Transverse colon (tissue), 4 donors: ENCODE measurements at places on chromosomes 4 and X. TPM values are rescaled to one million over a fixed set of nuclear protein-coding genes. Genes with fewer than 3 reads are reported as not detected.

GRCh38 chr4:11489453-11490083 lies 60.9 kb upstream of the HS3ST1 start:
- H3K27me3 ChIP-seq: no peaks in the 10 kb centered on the region
- no peak overlapping the region for H3K27ac ChIP-seq
- no peak overlapping the region for H3K4me3 ChIP-seq
- H3K4me1 ChIP-seq: peaks cover 6% of the 10 kb centered on the region
- no peak for DNase-seq

DNA sequence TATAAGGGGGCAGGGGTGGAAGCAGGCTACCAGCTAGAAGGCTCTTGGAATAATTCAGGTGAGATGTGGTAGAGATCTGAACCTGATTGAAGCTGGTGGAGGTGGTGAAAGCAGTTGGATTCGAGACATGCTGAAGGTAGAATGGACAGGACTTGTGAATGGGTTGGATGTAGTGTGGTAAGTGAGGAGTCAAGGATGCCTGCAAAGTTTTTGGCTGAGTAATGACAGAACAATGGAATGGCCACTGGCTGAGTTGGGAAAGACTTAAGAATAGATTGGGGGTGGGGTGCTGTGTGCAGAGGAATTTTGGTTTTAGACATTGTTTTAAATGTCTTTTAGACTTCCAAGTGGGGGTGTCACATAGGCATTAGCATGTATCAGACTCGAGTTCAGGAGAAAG lies 33.5 kb downstream of the HPF1 start:
- no peaks in the 10 kb centered on the region for H3K4me1 ChIP-seq
- H3K36me3 ChIP-seq: peaks cover 10% of the 10 kb centered on the region
- no peaks in the 10 kb centered on the region for H3K27me3 ChIP-seq
- no peak for DNase-seq
- H3K4me3 ChIP-seq: no peak overlapping the region

DNA sequence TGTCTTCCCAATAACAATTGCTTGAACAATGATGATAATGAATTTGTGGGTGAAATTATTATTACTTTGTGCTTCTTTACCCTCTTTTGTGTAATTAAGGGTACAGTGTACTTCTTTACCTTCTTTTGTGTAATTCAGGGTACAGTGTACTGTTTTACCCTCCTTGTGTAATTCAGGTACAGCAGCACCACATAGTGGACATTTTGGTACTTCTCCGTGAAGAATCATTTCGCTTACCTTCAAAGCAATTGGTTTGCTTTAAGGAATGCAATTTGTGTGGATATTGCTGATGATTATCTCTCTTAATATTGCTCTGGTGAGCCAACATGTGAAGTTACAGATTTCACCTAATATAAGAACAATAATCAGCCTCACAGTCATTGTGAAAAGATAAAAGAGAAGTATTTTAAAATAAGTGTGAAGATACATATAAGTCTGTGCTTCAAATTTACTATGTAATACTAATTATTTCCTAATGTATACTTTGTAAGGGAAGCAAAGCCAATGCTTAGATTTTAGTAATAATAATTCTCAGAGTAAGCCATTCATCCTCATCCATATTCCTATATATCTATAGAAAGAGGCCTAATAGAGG lies 27.2 kb upstream of the SEC24B start:
- H3K36me3 ChIP-seq: no peaks in the 10 kb centered on the region
- H3K27ac ChIP-seq: no peak overlapping the region
- no peaks in the 10 kb centered on the region for H3K27me3 ChIP-seq
- DNase-seq: no peak

DNA sequence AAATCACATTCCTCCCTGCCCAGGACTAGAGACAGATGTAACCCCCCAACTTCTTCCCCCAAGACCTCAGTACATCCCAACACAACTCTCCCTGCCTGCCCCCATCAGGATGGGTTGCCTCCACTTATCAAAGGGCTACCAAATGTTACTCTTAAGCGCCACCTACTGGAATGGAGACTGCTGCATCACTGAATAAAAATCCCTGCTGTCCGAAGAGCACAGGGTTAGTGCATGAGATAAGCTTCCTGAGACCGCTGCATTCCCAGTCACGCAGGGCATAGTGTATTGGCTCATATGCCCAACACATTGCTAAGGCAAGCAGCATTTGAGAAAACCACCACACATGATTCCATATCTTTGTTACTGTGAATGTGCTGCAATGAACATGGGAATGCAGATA lies 544.5 kb downstream of the PPP4R3C start:
- DNase-seq: no peak
- H3K4me3 ChIP-seq: no peak overlapping the region
- no peak overlapping the region for H3K27ac ChIP-seq
- H3K36me3 ChIP-seq: no peaks in the 10 kb centered on the region

DNA sequence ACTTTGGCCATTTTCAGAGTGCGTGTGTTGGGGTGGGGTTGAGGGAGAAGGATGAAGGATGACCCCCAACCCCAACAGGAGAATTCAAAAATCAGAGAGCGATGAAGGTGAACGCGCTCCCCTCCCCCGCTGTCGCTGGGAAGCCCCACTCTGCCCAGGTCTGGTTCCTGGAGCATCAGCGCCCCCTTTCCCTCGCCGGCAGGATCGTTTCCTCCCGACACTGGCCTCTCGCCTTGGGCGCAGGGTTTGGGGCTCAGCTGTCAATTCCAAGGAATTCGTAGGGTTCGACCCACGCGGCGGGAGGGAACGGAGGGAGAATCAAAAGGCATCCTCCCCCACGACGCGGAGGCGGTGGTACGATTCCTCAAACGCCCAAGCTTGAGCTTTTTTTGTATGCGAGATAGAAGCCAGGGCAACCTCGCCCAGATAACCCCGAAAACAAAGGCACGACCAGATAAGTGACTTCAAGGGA lies 1.0 kb upstream of the PDGFRA start:
- DNase-seq: peak; percentile 68
- no peak overlapping the region for H3K4me3 ChIP-seq
- H3K27ac ChIP-seq: peak overlapping the region; percentile 73

DNA sequence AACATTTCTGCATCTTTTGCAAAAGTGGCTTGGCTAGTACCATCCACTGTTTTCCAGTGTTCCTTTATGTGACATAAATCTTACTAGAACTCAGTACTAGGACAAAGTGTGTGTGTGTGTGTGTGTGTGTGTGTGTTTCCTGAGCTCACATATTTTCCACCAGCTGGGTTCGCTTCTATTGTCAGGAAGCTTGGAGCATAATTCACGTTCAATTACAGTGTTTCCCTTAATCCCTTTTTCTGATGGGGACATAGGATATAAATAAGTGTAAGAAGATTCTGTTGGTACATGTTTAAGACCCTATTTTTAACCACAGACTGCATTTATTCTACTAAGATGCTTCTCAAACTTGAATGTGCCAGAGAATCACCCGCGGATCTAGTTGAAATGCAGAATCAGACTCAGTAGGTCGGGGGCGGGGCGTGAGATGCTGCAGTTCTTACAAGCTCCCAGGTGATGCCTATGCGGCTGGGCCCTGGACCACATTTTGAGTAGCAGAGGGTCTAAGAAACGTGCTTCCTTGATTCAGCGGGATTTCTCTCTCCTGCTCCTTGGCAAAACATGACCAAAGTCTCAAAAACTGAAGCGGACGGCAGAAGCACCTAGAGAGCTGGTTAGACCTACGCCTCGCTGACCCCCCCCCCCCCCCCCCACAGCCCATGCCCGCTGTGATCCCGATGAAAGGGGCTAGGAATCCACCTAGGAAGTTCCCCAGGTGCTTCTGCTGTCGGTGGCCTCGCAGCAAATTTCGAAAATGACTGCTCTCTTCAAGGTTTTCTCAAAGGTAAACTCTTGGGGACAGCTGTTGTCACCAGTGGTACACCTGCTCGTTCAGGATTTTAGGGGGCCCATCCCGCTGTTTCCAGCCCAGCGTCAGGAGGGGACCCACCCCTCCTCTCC lies 797 bp downstream of the CD99L2 start:
- no peaks in the 10 kb centered on the region for H3K27me3 ChIP-seq
- peak overlapping the region; percentile 77 for H3K4me3 ChIP-seq
- H3K4me1 ChIP-seq: no peaks in the 10 kb centered on the region
- peak overlapping the region; percentile 89 for H3K27ac ChIP-seq
- peak; percentile 35 for DNase-seq
- no peaks in the 10 kb centered on the region for H3K36me3 ChIP-seq

- no peaks in the 10 kb centered on the region for H3K4me1 ChIP-seq
- no peaks in the 10 kb centered on the region for H3K27me3 ChIP-seq
- H3K27ac ChIP-seq: no peak overlapping the region
Observed at GRCh38 chrX:21798677-21799219, 40.7 kb upstream of the MBTPS2 start.

- no peaks in the 10 kb centered on the region for H3K4me1 ChIP-seq
- H3K4me3 ChIP-seq: no peak overlapping the region
- no peak overlapping the region for H3K27ac ChIP-seq
- H3K36me3 ChIP-seq: no peaks in the 10 kb centered on the region
- no peaks in the 10 kb centered on the region for H3K27me3 ChIP-seq
Observed at GRCh38 chr4:176927664-176928063, 134.9 kb upstream of the VEGFC start.

GRCh38 chrX:17009856-17010625 lies 63.6 kb downstream of the REPS2 start:
- peaks cover 3% of the 10 kb centered on the region for H3K4me1 ChIP-seq
- H3K27ac ChIP-seq: peak overlapping the region; percentile 63
- no peak overlapping the region for H3K4me3 ChIP-seq
- no peaks in the 10 kb centered on the region for H3K36me3 ChIP-seq
- no peaks in the 10 kb centered on the region for H3K27me3 ChIP-seq

DNA sequence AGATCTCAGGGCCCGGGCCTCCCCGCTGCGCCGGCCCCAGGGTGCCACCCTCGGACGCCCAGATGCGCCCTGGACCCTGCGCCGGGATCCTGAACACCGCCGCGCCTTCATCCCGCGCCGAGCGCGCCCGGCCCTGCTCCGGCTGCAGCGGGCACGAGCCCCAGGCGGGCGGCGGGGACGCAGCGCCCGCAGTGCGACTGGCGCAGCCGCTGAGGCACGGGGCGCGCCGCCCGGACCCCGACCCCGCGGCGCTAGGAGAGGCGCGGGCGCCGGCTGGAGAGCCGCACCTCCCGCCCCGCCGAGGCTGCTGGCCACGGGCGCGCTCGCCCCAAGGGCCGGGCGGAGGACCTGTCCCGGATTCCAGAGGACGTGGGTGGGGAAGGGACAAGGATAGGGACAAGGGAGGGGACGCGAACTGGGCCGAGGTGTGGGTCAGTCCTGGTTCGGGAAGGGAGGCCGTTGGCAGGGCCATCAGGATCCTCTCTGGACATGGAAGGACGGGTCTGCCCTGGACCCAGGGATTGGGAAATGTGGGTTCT lies 1.1 kb downstream of the ZFYVE28 start:
- no peak for DNase-seq
- no peaks in the 10 kb centered on the region for H3K36me3 ChIP-seq
- H3K27ac ChIP-seq: peak overlapping the region; percentile 83
- H3K4me3 ChIP-seq: peak overlapping the region; percentile 70
- H3K27me3 ChIP-seq: peaks cover 36% of the 10 kb centered on the region

- H3K4me3 ChIP-seq: no peak overlapping the region
- no peak for DNase-seq
- H3K4me1 ChIP-seq: no peaks in the 10 kb centered on the region
- no peak overlapping the region for H3K27ac ChIP-seq
- H3K27me3 ChIP-seq: no peaks in the 10 kb centered on the region
Observed at GRCh38 chrX:124440695-124441094, 94.3 kb downstream of the SH2D1A start.

DNA sequence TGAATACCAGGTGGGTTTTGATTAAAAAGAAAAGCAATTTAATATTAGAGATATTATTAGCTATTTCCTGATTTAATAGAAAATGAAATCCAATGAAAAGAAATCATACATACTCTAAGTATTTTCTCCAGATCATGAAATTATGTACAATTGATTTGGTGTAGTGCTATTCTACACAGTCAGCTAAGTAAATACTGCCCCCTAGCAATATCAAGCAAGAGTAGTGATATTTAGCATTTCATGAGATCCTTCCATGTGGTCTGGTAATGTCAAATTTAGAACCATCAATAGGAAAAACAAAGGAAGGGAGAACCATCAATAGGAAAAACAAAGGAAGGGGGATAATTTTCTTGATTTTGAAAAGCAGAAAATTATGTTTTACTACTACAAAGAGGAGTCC lies 114.6 kb downstream of the TBCK start:
- no peak for DNase-seq
- no peaks in the 10 kb centered on the region for H3K36me3 ChIP-seq
- H3K4me1 ChIP-seq: no peaks in the 10 kb centered on the region
- no peak overlapping the region for H3K4me3 ChIP-seq
- no peak overlapping the region for H3K27ac ChIP-seq

GRCh38 chr4:114264877-114265291 lies 285.4 kb upstream of the ARSJ start:
- no peak for DNase-seq
- H3K36me3 ChIP-seq: no peaks in the 10 kb centered on the region
- H3K4me3 ChIP-seq: no peak overlapping the region

The JAKMIP1 gene
- not detected for total RNA-seq

The AKAP14 gene
- total RNA-seq: not detected

The CTAG1B gene
- not detected for total RNA-seq
